ENCODE measurements at places on chromosomes 11 and 22.

GRCh38 chr11:45024316-45024715 is 73.6 kb upstream of the TP53I11 start:
- no peak for DNase-seq

DNA sequence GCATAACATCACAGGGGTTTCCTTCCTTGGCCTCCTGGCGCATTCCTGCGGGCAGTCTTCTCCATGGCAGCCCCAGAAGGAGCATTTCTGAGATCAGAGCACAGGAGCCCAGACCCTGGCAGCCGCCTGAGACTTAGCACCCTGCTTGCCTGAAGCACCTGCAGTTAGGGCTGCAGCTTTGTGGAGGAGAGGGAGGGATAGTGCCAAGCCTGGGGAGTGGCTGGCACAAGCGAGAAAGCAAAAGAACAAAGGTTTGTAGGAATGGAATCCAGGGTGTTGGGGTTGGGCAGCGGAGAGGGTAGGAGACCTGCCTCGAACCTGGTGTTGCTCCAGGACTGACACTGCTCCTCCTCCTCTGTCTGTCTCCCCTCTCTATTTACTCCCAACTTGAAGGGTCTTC is 66.9 kb downstream of the SCN3B start:
- DNase-seq, result no peak

DNA sequence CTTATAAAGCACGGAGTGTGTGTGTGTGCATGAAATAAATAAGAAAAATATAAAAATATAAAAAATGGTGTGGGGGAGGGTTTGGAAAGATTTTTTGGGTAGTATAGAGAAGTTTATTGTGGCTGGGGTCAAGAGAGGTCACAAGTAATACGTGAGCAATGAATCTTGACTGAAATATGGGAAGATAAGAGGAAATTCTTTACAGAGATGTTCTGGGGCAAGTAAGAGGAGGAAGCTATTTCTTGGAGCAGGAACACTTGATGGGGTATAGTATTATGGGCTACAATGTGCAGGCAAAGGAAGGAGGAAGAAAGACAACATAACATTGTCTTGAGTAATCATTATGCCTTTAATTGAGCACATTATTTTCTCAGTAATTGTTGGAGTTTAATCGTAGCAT is 2.1 kb downstream of the HBD start:
- no peak for DNase-seq

DNA sequence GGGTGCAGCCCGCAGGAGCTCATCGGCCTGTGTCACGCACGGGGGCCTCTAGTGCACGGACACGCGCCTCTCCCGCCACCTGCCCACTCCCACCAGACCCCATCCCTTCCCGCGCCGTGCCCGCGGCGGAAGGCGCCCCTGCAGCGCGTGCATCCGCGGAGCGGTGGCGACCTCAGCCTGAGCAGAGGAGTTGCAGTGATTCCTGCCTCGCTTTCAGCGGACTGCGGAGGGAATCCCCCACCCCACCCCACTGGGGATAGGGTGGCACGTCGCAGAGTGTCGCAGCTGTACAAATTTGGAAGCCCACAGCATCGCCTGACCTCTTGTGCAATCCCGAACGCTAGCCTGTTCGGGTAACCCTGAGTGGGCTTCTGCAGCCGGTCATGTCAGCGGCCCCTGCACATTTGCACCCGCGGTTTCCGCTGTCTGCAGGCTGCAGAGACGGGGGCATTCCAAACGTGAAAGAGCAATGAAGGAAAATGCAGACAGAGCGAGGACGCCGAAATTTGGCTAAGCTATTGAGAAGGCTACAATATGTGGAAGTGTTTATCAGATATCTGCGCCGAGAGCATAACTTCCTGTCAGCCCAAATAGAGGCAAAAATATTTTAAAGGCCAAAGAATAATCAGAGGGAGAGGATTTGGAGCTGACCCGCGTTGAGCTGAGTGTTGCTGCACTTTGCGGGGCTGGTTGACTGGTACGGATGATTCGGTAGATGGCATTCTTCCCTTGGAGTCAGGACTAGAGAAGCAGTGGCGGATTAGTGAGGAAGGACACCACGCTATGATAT is 617 bp upstream of the ARHGAP20 start:
- no peak for DNase-seq

GRCh38 chr11:134512571-134513538 is 100.8 kb upstream of the B3GAT1 start:
- DNase-seq, result no peak

DNA sequence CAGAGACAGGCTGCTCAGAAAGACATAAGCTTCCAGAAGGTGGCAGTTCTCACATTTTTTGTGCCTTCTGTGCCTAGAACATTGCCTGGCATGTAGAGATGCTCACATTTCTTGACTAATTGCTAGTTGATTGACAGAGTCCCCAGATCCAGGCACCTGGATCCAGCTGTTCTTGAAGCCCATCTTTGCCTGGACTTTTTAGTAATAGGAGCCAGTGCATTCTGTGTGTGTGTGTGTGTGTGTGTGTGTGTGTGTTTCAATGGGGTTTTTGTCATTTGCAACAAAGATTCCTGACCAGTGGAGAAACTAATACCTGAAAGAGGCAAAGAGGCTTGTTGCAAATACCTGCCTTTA is 15.1 kb downstream of the MRGPRF start:
- no peak for DNase-seq
